OCI-LY7 (cell line): ENCODE measurements at places on chromosomes 2 and 18. TPM values are rescaled to one million over a fixed set of nuclear protein-coding genes. Genes with fewer than 3 reads are reported as not detected.
A peak's percentile ranks its signal among the peaks of the same experiment; 100 is the strongest.

Gene DPYSL5
- total RNA-seq: not detected in 2 replicates

Gene CFAP210
- total RNA-seq: not detected in 2 replicates

Gene ANKRD30B
- total RNA-seq: not detected in 2 replicates

Gene SKOR2
- total RNA-seq: not detected in 2 replicates

Gene ARHGAP28
- total RNA-seq: not detected in 2 replicates

Gene MERTK
- total RNA-seq: 0.22 and 0.38 TPM in 2 replicates

Gene SCN7A
- total RNA-seq: not detected in 2 replicates

Gene TCF4
- total RNA-seq: 76.0 and 97.6 TPM in 2 replicates

DNA sequence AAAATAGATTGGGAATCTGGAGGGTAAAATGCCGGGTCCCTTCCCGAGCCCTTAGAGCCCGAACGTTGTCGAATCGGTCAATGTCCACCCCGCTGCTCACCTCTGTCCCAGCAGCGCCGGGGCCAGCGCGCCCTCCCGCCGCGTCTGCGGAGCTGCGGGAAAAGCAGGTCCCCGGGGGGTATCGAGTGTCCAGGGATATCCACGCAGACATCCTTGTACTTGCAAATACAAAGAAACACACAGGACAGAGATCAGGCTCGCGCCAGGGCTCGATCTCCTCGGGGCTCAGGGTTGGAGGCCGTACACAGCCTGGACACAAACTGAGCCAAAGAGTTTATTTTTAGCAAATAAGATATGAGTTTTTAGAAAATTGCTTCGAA lies 2.3 kb upstream of the GATA6 start:
- DNase-seq: no peak

GRCh38 chr18:62989195-62989594 lies 273.9 kb downstream of the PHLPP1 start:
- no peak for DNase-seq

DNA sequence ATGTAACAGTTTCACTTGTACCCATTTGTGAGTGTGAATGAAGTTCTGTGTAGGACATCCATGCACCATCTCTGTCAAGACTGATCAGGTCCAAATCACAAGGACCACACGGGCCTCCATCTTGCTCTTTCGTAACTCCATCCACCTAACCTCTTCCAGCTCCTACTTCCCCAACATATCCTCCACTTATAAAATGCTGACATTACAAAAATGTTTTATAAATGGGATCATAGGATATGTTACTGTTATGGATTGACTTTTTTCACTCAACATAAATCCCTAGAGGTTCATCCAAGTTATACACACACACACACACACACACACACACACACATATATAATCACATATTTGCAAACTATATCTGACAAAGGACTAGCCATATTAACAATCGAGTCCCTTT lies 476.8 kb downstream of the ZNF516 start:
- no peak for DNase-seq

DNA sequence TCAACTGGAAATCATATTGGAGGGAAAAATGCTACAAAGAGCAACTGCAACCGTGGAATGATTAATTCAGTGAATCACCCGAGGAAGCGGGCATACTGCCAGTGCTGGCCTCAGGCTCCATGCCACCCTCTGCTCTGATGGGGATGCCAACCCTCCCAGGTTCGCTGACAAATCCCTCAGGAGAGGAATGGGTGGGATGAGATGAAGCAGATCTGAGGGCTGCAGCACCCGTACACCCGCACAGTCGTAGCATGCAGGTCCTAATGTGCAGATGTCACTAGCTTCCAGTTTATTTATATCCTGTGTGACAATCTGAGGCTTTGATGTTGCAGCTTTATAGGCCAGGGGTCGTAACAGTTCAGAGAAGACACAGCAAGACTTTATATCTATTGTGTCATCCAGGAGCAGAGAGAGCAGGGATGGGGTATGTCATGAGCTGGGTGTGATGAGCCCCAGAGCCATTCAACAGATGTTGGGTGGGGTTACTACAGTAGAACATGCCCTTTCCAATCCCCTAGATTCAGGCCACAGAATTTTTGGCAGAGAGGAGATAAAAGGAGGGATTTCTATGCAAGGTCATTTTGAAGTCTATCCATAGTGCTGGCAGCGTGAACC lies 44.6 kb downstream of the DPP4 start:
- DNase-seq: no peak

DNA sequence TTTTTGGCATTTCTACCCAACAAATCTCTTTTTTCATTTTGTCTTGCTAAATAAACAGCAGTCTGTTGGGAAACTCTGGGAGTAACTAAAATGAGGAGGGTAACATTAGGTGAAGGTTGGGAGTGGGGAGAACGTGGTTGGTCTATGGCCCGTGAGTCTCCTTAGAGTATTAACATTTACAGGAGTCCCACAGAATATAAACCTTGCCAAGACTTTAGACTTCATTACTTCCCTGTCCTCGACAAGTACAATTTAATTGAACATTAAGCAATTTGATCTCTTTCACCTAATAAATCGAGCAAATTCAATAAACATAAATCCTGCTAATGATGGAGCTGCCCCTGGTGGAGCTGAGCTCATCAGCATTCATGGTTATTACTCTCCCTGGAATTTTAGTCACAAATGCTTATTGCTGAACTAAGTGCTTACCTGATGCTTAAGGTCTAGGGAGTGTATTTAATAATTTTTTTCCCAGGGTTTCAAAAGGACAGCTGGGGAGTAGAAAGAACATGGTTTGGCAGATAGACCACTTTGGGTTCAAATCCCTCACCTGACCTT lies 95.1 kb upstream of the RASGRP3 start:
- no peak for DNase-seq

GRCh38 chr2:124693156-124693555 lies 668.1 kb downstream of the CNTNAP5 start:
- no peak for DNase-seq

DNA sequence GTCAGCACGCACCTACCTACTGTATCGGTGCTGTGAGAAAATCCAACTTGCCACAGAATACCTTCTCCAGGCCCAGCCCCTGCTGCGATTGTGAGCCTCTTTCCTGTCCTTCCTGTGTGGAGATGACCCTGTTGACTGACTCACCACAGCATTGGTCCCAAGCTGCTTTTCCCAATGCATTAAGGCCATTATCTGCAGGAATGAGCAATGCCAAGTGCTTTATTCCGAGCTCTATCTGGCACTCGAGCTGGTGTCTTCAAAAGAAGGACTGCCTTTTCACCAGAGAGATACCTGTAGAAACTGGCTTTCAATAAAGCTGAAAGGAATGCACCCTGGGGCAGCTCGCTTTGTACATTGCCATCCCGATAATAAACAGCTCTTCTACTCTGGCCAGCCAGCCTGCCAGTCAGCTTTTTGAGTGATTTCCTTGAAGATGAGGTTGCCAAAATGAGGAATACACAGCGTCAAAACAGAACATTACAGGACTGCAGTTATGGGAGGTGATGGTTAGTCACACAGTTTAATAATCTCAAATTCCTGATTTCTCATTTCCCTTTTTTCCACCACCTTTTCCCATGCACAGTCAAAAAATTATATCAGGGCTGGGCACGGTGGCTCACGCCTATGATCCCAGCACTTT lies 8.3 kb upstream of the RNF103 start:
- no peak for DNase-seq

- DNase-seq: peak; percentile 72
Measured at GRCh38 chr2:198309673-198310280, 505.4 kb downstream of the PLCL1 start.
